HS-5 (cell line): ENCODE measurements at places on chromosomes 2 and 18.

DNA sequence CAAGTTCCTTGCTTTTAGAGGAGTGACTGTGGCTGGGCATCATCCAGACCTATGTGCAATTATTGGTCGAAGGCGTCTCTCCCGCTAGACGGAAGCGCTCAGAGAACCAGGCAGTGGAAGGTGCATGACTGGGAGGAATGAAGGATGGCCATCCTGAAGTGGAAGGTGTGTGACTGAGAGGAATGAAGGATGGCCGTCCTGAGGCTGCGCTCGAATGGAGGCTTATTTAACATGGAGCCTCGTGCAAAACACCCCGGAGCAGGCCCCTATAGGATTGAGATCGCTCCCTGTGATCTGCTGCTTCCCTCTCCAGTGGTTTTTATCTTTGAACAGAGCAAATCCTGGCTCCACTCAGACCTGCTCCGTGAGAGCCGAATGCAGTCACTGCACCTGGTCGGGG, 140.2 kb upstream of the ID2 start:
- no peak for DNase-seq

GRCh38 chr2:60547841-60548240, 5.6 kb downstream of the BCL11A start:
- DNase-seq = no peak

DNA sequence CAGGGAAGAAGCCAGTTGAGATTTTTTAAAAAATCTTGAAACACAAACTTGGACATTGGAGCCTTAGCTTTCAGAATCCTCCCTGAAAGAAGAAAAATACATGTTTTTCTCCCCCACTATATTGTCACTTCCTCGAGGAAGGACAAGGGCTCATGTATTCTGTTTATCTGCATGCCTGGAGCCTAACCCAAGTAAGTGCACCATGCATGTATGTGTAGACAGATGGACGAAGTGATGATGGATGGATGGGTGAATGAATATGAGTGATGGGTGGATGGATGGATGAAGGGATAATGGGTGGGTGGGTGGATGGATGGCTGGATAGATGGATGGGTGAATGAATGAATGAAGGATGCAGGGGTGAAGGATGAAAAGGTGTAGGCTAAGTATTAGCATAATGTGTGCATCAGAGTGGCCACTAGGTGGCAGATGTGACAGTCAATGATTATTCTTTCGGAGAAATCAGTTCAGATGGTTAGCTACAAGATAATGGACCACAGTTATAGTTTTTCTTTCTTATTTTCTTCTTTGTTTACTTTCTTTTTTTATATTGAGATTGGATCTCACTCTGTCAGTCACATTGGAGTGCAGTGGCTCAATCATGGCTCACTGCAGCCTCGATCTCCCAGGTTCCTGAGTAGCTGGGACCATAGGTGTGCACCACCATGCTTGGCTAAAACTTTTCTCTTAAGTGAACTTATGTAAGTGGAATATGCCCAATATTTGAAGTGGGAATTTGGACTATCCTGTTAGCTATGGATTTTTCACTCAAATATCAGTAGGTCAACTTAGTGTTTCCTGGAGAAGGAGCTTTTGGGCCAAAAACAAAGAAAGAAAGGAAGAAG, 18.5 kb upstream of the CCDC93 start:
- no peak for DNase-seq

GRCh38 chr2:216880509-216881184, 20.8 kb upstream of the TNP1 start:
- DNase-seq = no peak

DNA sequence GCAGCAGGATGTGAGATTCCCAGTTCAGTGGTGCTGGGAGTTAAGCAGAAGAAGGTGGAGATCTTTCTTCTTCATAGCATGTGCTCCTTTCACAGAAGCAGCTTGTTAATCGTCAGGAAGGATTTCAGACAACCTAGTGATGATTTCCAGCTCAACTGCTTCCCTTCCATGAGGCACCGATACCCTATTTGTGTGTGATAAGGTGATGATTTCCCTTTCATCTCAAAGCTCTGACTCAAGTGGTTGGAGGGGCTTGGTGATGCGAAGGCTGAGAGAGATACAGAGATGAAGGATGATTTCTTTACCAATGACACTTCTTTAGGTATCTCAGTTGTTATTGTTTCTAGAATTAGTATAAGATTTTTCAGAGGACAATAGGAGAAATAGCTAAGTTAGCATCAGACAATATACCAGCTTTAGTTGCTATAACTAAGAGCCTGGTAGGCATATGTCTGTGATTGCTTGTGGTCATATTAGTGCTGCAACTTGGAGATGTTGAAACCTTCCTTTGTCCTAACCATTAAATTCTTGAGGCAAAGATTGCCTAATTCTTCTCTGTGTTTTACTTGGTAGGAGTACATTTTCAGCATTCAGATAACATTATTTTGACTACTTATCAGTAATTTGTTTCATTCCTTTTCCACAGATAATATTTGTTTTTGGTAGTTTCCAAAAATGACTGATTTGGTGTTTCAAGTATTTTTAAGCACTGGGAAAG, 111.3 kb downstream of the PLCL1 start:
- DNase-seq = peak; percentile 59

- DNase-seq = no peak
Observed at GRCh38 chr2:43217228-43218154, 8.9 kb downstream of the ZFP36L2 start.

GRCh38 chr2:10140841-10141610, 18.5 kb downstream of the RRM2 start:
- no peak for DNase-seq

DNA sequence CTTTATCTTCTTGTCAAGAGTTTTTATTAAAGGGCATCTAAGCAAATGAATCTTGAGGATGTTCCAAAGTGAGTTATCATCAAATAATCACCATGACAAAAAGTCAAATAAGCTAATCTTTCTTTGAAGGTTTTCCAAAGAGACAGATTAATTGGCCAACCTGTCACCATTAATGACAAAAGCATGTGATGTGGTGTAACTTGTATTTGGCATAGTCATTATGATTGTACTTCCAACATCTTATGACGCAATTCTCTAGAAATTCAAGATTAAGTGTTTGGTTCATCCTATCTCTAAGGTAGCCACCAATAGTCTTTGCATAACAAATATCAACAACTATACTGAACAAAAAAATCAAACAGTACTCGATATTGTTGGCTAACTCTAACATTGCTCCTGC, 28.6 kb downstream of the RBMS1 start:
- no peak for DNase-seq

- DNase-seq = no peak
Observed at GRCh38 chr2:64804651-64805050, 150.9 kb upstream of the SERTAD2 start.

GRCh38 chr2:67393237-67393636, 3.9 kb upstream of the ETAA1 start:
- DNase-seq = no peak

GRCh38 chr18:6031002-6031401, 135.7 kb upstream of the TMEM200C start:
- DNase-seq = no peak

- DNase-seq = no peak
Observed at GRCh38 chr2:135603543-135603942, 72.3 kb downstream of the R3HDM1 start.

DNA sequence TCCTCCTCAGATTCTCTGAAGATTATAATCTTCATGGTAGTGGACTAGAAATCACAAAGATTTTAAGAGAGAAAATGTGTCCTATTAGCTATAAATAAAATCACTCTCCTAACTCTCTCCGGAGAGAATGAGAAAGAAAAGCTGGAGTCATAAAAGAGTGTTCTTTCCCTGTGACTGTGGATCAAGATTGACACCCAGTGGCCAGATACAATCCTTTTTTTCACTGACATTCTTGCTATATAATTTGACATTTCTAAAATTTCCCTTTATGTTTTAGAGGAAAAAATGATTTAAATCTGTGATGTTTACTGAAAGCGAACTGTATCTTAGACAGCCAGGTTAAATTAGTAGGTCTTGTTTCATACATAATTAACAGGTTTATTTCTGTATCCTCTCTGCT, 35.4 kb upstream of the LRP2 start:
- DNase-seq = no peak

DNA sequence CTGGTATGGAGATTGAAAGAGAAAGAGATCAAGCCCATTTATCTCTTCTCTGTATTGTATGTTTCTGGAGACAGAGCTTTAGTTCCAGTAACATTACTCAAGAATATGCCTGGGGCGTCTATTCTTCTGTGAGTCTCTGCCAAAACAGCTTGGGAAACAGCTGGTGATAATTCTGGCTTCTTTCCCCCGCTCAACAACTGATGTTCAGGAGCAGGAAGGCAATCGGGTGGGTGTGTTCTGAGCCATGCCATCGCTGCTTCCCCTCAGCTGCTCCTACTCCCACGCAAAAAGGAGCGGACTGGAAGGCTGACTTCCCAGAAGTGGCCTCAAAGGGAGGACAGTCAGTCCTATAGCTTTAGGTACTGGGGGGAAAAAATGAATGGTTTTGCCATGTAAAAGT, 695.1 kb downstream of the PLCL1 start:
- DNase-seq = no peak

DNA sequence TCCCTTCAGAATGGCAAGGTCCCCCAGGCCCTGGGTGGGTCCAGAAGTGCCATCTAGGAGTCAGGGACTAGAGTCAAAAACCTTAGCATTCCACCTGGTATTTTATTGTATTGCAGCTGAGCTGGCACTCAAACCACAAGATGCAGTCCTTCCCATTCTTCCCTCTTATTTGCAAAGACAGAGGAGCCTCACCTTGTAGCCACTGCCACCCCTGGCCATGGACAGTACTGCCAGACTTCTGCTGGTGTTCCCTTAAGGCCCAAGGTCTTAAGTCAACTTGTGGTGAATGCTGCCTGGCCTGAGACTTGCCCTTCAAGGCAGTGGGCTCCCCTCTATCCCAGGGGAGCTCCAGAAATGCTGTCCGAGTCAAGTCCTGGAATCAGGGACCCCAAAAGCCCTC, 6.9 kb downstream of the UGT1A10 start:
- DNase-seq = no peak

DNA sequence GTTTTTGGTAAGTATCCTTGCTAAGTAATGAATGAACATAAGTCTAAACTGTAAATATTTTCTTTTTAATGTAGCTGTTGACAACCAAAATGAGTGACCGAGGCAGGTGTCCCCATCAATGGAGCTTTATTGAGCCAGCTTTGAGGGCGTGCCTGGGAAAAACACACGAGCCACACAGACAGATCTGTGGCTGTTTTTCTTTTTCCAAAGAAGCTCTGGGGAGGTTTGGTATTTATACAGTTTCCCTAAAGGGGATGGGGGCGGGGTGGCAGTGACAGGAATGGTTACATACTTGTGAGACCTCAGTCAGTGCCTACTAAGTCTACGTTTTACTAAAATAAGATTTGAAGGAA, 11.2 kb downstream of the DBI start:
- no peak for DNase-seq

DNA sequence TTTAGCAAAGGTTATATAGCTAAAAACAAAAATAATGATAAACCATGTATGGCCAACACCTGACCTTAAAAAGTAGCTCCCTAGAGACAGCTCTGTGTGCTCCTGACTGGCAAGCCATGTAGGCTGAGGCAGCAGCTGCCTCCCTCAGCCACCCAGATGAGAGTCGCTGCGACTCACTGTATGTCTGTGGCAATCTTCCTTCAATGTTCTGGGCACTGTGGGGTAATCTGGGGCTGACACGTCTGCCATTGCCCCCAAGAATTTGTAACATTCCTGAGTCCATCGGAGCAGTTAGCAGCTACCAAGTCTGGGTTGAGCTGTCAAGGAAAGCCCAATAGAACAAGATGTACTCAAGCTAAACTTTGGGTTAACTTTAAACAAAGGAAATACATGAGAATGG, 106.4 kb upstream of the DAPL1 start:
- peak; percentile 77 for DNase-seq

- DNase-seq = no peak
Observed at GRCh38 chr2:201448061-201448460, 3.2 kb downstream of the TRAK2 start.

DNA sequence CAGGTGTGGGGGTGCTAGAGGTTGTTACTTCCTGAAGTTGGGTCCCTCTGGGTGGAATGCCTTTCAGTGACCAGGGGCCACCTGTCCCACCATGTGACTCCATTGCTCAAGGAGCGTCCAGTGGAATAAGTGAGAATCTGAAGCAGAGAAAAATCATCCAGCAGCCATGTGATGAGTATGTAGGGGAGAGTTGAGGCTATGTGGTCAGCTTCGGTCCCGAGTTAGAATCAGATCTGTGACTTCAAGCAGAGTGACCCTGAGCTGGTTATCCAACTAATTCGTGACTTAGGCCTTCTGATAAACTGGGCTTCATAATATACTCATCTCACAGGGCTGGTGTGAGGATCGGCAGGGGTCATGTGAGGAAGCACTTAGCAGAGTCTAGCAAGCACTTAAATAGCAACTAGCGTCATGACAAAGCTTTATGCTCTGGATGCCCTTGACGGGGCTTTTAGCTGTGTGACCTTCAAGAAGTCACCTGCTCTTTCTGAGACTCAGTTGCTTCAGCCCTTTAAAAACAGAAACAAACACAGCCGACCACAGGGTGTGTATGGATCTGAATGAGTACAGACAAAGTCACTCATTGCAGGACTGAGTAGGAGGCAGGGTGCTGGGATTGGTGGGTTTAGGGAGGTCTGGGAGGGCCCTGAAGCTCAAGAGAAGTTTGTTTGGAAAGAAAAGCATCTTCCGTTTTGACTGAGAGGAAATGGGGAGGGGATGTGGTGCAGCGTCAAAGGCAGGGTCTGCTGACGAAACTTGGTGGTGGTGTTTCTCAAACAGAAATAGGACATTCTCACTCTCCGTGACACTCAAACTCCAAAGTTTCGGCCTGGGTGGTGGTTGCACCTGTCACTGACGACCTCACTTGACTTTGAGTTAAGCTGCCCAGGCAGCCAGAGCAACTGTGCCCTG, 264.0 kb upstream of the CXCR4 start:
- DNase-seq = no peak

DNA sequence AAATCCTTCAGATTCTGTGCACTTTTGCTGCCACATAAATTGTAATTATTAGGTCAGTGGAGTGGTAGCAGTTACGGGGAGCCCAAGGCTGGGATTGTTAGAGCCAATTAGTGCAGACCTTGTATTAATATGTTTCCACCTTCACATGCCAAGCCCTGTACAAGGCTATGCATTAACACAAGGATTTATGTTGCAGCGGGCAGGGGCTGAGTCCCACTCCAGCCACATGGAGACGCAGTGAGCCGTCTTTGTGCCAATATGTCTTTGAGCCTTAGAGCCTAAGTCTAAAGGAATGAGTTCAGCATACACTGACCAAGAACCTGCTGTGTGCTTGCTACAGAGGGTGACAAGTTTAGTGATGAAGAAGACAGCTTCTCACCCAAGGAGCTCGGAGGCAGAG, 238.2 kb downstream of the TSN start:
- no peak for DNase-seq

- DNase-seq = no peak
Observed at GRCh38 chr18:22545066-22545760, 127.5 kb upstream of the CTAGE1 start.

GRCh38 chr2:71611247-71611646, 157.9 kb downstream of the DYSF start:
- no peak for DNase-seq
